ENCODE measurements at places on chromosomes 1 and 21.

- no peak for DNase-seq
These were observed 257.6 kb downstream of the TTLL7 start for GRCh38 chr1:83741348-83741747.

GRCh38 chr1:209587789-209588188, 4.3 kb downstream of the CAMK1G start:
- DNase-seq: no peak

DNA sequence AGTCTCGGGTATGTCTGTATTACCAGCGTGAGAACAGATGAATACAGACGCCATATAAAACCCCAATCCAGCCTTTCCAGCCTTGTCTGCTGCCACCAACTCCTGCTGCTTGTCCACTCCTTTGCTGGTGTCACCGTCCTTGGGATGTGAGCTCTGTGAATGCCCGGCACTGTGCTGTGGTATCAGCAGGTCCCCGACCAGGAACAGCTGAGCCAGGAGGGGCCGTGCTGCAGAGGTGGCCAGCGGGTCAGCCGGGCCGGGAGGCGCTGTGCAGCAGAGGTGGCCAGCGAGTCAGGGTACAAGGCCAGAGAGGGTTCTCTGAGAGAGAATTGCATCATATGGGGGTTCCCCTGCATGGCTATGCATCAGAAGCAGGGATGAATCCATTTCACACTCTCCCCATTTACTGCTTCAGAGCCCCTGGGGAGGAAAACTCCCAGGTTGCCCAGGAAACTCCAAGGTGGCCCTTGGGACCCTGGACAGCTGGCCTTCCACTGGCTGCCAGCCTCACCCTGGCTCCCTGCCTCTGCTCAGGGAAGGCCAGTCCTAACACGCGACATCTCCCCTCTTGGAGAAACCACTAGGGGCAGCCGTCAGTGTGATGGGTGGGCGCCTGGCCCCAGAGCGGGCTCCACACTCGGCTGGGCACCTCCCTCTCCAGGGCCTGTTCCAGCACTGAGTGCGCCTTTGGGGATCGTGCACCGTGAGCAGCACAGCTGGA, 122.4 kb upstream of the COL6A1 start:
- DNase-seq: peak; percentile 30

DNA sequence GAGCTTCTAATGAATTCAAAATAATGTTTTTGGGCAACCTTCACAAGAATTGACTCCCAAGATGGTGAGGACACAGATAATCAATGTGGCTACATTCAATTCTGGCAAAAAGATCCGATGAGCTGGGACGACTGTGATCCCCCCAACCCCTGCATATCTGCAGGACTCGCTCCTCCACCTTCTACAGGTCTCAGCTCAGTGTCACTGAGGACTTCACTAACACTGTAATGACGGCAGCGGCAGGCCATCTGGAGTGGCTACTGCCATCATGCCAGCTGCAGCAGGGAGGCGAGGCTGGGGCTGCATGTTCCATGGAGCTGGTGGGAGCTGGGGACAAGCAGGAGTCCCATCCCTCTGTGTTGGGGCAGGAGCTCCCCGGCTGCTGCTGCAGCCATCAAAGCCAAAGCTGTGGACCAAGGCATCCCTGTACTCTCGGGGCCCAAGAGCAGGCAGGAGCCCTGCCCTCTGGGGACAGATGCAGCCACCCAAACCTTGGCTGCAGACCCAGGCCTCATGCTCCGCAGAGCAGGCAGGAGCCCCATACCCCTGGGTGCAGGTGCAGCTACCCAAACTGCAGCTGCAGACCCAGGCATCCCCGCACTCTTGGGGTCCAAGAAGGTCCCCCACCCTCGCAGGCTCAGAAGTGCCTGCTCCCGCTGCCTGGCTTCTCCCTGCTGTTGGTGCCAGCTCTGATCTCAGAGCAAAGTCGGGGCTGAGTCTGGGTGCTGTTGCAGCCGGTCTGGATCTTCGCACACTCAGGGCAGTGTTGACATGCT, 12.2 kb upstream of the DHRS3 start:
- DNase-seq: no peak

DNA sequence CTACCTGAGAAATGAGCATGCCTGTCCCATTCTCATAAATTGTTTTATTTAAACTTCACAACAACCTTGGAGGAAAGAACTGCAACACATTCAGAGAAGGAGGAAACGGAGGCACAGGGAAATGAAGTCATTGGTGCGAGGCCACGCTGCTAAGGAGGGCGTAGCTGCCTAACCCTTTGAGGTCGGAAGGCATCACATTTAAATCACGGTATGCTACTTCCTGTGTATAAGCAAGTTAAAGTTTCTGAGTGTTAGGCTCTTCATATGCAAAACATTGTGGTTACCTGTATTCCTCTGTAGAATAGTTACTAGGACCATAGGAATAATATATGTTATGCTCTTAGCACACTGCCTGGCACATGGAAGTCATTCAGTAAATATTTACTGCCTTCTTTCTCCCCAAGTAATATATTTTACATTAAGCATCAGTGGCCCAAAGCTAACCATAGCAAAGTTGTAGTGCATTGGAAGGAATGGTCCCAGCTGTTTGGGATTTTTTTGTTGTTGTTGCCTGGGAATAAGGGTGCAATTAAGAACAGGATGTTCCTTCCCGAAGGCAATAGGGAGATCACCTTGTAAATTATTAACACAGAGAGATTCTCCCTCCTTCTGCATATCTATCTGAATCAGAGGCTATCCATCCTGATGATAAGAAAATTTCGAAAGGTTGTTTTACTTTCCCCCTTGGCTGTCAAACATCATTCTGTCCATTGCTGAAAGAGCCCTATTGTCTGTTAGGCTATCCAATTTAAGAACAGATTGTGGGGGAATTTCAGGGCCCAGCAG, 192.2 kb upstream of the C8B start:
- no peak for DNase-seq

- DNase-seq: no peak
These were observed 13.5 kb downstream of the FUCA1 start for GRCh38 chr1:23854568-23854967.

GRCh38 chr1:41411229-41411628, 50.0 kb downstream of the FOXO6 start:
- DNase-seq: no peak

- no peak for DNase-seq
These were observed 1.4 kb downstream of the NHLH1 start for GRCh38 chr1:160367934-160368923.

DNA sequence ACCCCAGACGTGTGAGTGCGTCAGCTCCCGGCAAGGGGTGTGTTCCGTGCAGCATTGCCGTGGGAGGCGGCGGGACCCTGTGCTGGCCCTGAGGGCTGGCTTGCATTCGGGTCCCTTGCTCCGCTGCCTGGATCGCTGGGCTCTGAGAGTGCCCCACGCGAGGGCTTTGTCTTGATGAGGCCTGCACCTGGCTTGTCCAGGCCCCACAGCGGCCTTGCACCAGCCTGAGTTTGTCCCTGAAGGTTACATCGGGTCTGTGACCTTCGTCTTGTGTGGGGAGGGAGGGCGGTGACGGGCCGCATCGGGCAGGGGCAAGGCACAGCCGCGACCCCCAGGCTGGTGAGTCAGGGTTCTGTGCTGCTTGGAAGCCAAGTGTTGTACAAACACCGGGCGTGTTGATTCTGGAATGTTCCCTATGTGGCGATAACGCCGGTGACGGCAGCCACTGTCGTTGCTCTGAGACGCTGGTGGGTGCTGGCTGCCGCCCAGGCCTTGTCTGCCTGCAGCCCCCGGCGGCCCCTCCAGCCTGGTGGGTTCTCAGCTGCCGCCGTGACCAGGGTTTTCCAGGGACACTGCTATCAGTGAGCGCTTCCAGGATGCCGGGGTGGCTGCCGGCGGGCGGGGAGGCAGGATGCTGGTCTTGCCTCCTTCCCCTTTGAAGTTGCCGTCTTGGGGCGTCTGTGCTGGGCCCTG, 42.9 kb downstream of the SLX9 start:
- peak; percentile 43 for DNase-seq

DNA sequence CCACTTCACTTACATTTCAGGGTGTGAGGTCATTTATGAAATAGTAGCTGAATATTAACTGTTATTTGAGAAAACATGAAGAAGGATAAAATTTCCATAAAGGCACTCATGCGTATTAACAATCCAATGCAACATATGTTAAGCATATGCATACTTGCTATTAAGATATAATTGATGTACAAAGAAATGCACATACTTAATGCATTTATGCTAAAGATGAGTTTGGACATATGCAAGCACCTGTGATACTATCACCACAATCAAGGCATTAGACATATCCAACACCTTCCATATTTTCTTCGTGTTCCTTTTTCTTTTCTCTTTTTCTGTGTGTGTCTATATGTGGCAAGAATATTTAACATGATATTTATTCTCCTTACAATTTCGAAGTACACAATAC, 464.8 kb upstream of the BRINP3 start:
- DNase-seq: no peak

DNA sequence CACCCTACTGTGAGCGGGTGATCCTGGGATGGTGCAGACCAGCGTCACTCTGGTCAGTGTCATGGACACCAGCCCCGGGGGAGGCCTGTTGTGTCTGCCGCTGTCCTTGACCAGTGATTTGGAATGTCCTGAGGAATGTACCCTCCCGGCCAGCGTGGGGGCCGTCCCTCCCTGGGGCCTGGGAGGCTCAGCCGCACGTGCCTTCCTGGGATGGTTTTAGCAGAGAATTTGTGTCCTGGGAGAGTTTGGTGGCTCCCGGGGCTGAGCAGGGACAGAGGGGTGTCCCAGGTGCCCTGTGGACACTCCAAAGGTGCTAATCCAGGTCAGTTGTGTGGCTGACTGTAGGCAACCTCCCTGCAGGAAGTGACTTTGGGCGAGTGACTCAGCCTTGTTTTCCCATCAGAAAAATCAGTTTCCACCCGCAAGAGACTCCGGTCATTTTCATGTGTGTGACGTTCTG, 6.2 kb downstream of the ARHGEF16 start:
- no peak for DNase-seq

GRCh38 chr1:248849152-248849551, 9.7 kb downstream of the ZNF692 start:
- DNase-seq: peak; percentile 47

DNA sequence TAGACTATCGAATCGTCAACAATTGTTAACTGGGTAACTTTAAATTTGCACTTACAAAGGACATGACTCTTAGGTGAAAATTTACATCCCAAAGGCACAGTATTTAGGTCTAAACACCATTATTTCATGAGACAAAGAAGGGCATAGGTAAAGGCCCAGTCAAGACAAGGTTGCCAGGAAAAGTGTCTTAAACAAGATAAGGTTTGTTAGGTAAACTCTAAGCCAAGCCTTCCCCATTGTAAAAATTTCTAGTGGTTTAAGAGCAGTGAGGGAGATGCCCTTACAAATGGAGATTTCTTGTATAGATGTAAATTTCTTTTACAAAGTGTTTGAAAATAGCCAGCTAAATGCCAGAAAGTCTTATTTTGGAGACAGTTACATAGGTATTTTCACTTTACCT, 36.9 kb upstream of the FNBP1L start:
- DNase-seq: no peak

GRCh38 chr1:200409203-200409760, 554 bp downstream of the ZNF281 start:
- no peak for DNase-seq

DNA sequence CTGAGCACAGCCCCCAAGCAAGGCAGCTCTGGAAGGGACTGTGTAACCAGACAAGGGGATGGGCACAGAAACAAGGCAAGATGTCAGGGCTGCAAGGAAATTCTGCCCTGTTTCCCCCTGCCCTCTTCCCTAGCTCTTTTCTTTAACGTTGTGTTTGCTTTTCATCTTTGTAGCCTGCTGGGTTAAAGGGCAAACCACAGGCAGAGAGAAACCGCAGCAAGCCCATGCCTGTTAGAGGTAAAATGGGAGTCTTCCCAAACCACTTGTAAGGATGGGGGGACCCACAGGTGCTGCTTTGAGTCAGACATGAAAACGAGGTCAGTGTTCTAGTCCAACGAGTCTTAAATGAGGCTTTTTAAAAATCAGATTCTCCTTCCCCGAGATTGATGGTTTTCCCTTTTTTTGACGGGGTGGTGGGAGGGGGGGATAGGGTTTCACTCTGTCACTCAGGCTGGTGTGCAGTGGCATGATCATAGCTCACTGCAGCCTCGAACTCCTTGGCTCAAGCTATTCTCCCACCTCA, 13.3 kb downstream of the TGFBR3 start:
- DNase-seq: no peak

GRCh38 chr1:210259561-210259960, 27.0 kb downstream of the SERTAD4 start:
- DNase-seq: no peak

GRCh38 chr1:37765916-37766664, 1.2 kb upstream of the EPHA10 start:
- no peak for DNase-seq

DNA sequence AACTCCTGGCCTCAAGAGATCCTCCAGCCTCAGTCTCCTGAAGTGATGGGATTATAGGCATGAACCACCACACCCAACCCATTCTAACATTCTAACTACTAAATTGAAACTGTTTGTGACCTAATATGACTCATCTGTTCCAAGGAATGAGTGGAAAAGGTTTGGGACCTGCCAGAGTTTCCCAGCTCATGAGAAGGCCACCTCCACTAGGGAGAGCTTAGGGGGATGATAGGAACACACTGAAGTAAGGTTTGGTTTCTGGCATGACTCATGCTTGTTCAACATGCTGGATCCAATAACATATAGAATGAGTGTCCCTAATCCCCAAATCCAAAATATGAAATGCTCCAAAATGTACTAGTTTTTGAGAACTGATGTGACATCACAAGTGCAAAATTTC, 18.9 kb upstream of the SCAF4 start:
- no peak for DNase-seq

DNA sequence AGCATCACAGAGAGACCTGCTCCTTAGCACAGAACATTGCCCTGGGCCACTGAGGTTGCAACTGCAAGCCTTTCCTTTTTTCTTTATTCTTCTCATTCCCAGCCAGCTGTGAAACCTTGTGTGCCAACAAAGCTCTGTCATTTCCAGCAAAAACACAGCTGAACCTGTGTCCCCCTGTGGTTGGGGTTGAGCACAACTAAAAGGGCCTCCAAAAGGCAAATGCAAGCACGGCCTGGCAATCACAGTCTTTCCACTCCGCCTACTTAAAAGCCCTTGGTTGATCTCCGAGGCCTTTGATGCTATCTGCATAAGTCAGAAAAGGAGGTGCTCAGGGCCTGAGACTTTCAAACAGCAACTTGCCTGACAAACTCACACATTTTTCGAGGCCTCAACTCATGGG, 32.7 kb downstream of the SUSD4 start:
- DNase-seq: no peak

DNA sequence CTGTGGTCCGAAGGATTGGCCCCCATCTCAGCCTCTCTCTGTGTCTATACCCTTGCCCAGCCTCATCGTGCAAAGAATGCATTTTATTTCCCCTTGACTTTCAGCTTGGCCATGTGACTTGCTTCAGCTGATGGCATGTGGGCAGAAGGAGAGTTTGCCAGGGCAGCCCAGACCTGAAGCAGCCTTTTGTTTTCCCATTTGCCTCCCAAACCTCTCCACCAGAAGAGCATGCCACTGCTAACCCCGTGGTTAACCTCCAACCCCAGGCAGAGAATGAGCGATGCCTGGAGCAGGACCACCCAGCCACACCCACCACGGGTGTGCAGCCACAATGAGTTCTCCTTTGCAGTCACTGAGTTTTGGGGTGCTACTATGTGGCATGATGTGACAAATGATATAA, 136.4 kb downstream of the SETD4 start:
- no peak for DNase-seq
